ENCODE measurements at places on chromosomes 13 and 19.

- DNase-seq, result no peak
Measured at GRCh38 chr13:73819711-73820110, 314.5 kb downstream of the KLF12 start.

DNA sequence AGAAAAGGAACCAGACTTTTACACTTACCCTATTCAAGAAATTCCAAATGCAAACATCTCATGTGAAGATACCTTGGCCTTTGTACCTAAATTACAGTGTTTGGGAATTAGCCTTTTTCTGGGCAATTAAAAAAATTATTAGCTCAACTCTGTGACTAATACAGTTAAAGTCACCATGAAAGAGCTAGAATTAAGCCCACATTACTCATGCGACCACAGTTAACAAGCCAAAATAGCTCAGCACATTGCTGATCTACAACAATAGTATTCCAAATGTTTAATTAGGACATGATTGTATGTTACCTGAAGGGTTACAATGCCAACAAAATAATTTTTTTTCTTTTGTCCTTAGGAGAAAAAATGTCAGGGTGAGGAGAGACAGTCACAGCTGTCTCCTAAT lies 263.6 kb upstream of the GPC6 start:
- no peak for DNase-seq

DNA sequence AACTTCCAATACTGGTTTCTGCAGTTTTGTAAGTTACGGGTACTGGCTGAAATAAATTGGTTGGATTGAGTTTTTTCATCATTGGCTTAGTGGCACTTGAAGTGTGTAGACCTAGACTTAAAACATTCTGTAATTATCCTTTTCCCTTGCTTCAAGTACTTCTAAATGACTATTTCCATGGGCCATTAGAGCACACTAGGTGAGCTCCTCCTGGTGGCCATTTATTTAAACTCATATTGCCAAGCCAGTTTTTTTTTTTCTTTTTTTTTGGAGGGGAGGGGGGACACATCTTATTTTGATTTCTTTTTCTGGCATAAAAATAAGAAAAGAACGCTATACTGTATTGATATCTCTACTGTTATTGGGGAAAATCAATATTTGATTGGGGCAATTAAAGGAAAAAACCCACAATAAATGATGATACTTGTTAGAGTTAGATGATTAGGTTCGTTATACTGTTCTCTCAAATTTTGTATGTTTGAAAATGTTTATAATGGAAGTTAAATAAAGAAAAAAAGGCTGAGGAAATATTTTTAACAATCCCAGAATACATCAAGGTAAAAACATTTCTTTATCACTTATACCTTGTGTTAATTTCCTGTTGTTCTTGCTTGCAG lies 82.9 kb downstream of the PDS5B start:
- DNase-seq, result peak; percentile 4

DNA sequence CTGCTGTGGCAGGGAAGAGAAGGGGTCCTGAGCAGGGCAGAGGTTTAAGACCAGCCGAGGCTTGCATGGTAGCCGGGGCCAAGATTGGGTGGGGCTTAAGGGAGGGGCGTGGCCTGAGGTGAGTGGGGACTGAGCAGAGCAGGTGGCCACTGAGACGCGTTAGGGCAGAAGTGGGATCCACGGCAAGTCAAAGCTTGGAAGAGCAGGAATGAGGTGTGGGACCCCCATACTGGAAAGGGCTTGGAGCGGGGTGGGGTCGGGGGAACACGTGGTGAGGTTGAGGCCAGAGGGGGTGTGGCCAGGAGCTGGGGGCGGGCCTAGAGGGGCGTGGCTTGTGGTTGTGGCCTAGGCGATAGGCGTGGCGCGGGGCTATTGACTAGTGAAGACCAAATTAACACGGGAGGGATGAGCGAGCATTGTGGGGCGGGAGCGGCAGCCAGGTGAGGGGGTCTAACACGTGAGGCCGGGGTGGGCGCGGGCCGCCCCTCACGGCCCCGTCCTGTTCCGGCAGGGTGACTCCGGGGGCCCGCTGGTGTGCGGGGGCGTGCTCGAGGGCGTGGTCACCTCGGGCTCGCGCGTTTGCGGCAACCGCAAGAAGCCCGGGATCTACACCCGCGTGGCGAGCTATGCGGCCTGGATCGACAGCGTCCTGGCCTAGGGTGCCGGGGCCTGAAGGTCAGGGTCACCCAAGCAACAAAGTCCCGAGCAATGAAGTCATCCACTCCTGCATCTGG lies 3.3 kb downstream of the CFD start:
- DNase-seq, result peak; percentile 82

DNA sequence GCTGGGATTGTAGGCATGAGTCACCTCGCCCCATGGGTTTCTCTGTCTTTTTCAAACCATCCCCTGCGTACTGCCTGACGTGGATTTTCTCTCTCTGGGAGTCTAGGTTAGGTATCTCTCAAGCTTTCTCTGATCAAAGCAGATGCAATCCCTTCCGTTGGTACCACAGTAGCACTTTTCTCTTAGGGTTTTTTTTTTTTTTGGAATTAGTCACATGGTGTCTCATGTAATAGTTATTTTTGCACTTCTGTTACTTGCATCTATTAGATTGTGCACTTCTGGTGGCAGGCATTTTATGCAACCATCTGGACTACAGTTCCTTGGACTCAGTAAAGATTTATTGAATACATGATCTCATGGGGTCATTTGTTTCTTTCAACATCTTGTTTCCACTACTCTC lies 72.1 kb downstream of the GPC6 start:
- DNase-seq, result no peak

GRCh38 chr19:16888629-16889365 lies at the start of gene F2RL3:
Gene F2RL3, plus strand, starts transcription at chr19:16888999. Its CDS starts 191 bp downstream, at chr19:16889190.
- DNase-seq, result peak; percentile 48

DNA sequence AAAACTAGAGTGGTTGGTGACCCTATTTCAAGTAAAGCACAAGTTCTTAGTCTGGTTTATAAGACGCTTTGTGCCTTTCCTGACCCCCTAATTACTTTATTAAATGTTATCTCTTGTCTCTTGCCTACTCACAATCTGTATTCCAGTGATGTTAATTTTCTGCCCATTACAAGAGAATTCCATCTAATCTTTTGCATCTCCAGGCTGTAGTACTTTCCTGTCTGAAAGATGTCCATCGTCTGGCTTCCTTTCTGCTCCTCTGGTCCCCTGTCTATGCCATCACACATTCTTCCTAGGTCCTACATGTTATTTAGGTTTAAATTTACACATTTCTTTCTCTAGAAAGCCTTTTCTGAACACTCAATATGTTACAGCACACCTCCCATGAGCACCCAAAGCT lies 25.9 kb upstream of the OXGR1 start:
- DNase-seq, result no peak

DNA sequence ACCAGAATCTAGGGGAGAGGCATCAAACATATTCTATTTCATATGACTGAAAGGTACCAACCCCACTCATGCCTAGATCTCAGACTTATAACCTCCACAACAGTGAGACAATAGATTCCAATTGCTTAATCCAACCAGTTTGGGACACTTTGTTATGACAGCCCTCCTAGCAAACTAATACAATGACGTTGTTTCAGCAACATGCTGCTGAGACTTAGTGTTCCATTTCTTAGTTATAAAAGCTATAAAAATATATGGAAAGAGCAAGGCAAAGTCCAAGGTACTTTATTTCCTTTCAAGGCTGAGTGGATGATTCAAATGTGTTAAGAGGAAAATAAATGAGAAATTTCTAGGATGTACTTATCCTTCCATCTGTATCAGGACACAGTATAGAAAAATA lies 352.0 kb downstream of the FGF14 start:
- DNase-seq, result no peak

DNA sequence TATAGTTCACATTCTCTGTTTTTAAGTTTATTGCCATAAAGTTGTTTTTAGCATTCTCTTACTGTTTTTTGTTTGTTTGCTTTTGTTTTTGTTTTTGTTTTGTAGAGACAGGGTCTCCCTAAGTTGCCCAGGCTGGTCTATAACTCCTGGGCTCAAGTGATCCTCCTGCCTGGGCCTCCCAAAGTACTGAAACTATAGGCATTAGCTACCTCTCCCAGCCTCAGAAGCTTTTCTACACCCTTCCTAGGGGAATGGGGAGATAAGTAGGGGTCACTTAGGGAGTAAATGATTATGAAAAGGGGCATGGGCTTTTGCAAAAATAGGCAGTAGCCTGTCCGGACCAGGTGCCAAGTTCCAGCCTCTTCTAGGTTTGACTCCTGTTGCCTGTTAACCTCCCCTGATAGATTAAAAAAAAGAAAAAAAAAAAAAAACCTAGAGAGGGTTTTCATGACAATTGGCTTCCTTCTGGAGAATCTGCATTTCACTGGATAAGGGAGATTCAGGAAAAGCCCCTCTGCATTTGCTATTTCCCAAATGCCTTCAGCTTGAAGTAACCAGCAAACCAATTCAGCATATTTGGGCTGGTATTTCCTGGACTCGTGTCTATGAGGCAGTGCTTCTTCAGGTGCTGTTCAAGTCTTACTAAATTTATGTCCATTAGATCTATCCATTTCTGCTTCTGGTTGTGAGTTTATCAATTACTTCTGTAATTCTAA lies 216.8 kb downstream of the TM9SF2 start:
- DNase-seq, result no peak

DNA sequence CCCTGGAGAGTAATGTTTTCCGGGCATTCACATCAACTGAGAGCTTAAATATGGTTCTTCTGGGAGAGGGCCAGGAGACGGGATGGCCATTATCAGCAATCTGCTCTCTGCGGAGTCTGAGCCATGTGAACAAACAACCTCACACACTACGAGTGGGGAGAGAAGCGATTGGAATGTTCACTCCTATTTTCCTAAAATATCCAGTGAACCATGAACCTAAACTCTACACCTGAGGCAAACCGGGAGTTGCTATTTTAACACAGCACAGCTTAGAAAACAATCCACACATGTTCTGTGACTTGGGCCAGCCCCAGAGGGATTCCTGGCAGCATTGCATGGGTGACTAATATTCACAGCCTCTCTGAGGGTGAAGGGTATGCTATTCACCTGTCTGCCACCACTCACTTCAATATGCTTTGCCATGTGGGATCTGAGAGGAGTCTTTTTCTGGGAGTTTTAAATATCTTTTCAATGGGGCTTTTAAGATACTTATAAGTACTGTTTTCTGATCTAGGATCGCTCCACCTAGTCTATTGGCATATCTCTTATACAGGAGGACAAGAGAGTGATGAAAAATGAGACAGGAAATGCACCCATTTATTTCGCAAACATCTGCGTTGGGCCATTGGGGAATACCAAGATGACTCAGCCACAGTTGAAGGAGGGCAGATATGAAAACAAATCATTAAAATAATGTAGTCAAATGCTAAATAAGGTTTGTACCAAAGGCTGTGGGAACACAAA lies 72.6 kb upstream of the SERP2 start:
- peak; percentile 54 for DNase-seq

- no peak for DNase-seq
Measured at GRCh38 chr19:19538785-19539166, 711 bp downstream of the CILP2 start.

DNA sequence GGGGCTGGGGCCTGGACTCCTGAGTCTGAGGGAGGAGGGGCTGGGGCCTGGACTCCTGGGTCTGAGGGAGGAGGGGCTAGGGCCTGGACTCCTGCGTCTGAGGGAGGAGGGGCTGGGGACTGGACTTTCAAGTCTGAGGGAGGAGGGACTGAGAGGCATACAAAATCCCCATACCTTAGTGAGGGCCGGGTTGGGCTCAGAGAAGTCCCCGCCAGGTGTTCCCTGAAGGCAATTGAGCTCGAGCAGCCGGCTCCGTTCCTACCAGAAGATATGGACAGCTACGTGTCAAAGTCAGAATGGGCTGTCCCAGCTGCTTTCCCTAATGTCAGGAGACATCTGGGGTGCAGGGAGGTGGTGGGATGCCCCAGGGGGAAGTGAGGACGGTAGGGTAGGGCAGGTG lies 9.5 kb downstream of the PHLDB3 start:
- no peak for DNase-seq

- DNase-seq, result peak; percentile 19
Measured at GRCh38 chr19:35932291-35932936, 3.8 kb upstream of the LRFN3 start.

- no peak for DNase-seq
Measured at GRCh38 chr19:21680671-21681070, 86.7 kb downstream of the ZNF100 start.

DNA sequence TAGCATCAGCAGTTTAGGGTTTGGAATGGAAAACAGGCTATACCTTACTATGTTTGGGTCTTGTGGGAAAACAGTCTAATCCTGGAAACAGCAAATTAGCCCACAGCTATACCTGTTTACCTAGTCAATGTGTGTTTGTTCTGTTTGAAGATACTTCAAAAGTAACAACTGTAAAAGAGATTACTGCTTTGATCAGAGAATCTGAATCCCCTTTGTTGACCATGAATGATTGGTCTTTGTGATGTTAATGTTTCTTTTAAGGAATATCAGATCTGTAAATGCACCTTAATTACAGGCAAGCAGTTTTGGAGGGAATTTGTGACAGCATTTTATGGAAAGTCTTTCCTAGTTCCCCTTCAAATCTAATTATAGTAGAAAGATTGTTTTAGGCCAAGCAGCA lies 20.7 kb upstream of the KLF5 start:
- no peak for DNase-seq

DNA sequence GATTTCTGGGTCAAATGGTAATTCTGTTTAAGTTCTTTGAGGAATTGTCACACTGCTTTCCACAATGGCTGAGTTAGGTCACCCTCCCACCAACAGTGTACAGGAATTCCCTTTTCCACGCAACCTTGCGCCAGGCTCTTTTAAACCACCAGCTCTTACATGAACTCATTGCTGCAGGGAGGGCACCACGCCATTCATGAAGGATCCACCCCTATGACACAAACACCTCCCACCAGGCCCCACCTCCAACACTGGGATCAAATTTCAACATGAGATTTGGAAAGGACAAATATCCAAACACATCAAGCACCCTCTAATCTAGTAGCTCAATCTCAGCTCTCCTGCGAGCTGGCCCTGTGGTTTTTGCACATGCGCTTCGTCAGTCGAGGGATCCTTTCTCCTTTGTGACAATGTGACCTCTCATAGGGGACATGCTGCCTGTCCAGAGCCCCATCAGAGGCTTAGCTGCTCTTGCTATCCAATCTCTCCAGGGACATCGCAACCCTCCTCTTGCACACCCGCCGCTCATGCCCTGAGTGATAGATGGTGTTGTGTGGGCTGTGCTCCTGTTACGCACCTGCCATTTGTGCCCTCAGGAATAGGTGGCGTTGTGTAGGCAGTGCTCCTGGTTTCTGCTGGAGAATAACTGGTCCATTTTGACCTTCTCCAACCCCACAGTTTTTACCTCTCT lies 328.0 kb downstream of the UQCRFS1 start:
- DNase-seq, result peak; percentile 40

DNA sequence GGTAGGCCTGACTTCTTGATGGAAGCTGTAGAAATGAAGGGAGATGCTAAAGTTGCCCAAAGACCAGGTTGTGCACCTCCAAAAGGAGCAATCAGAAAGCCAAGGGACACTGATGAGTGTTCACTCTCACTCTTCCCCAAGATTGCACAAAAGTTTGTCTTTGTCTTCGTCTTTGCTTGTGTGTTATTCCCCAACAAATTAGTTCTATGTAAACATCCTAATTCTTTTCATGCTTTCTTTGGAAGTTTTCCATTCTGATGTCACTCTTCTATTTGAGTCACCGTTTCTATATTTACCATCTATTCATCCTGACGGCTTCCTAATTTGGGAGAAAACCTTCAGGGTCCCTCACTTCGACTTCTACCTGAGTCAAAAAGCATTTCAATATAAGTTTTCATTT lies 3.7 kb upstream of the TMEM272 start:
- no peak for DNase-seq
